Suprapubic skin (tissue), 4 donors: ENCODE measurements at places on chromosomes 6 and 20. TPM values are rescaled to one million over a fixed set of nuclear protein-coding genes. Genes with fewer than 3 reads are reported as not detected.

The COL9A3 gene
- total RNA-seq, result 11.3 TPM

The PRND gene
- not detected for total RNA-seq

DNA sequence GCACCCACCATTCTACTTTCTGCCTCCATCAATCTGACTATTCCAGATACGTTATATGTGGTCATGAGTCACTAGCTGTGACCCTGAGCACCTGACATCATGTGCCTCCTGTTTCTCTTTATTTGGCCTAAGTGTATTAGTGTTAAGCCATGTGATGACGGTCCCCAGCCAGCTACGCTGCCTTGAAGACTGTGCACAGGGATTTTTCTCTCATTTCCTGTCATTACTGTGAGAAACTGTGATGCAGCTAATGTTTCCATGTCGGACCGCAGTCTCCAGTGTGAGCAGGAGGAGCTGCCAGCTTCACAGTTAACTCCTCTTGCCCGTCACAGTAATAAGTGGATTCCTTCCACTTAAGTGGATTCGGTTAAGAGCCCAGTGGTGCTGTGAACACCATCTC lies 9.9 kb upstream of the SPATS1 start:
- H3K4me3 ChIP-seq, result no peak overlapping the region
- no peaks in the 10 kb centered on the region for H3K36me3 ChIP-seq
- no peak overlapping the region for H3K27ac ChIP-seq
- no peak for DNase-seq
- no peaks in the 10 kb centered on the region for H3K4me1 ChIP-seq

The RBL1 gene
- 11.5 TPM for total RNA-seq

The WASF1 gene
- total RNA-seq, result 6.2 TPM

The MED20 gene
- total RNA-seq, result 16.6 TPM

DNA sequence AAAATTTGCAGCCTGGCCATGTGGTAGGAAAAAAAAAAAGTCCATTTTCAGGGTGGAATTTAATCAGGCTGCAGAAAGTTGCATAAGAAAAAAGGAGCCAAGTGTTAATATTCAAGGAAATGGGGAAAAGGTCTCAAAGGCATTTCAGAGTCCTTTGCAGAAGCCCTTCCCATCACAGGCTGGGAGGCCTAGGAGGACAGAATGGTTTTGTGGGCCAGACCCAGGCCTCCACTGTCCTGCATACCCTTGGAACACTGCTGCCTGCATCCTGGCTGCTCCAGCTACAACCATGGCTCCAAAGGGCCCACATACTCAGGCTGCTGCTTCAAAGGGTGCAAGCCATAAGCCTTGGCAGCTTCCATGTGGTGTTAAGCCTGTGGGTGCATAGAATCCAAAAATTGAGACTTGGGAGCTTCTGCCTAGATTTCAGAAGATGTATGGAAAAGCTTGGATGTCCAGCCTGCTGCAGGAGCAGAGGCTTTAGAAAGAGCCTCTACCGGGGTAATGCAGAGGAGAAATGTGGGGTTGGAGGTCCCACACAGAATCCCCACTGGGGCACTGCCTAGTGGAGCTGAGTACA lies 239.0 kb upstream of the STXBP5 start:
- H3K27ac ChIP-seq, result no peak overlapping the region
- H3K27me3 ChIP-seq, result no peaks in the 10 kb centered on the region
- H3K4me1 ChIP-seq, result peaks cover 24% of the 10 kb centered on the region

GRCh38 chr6:53926505-53926904 lies 131.7 kb downstream of the LRRC1 start:
- H3K4me1 ChIP-seq, result peaks cover 57% of the 10 kb centered on the region
- H3K36me3 ChIP-seq, result peaks cover 5% of the 10 kb centered on the region
- no peak overlapping the region for H3K4me3 ChIP-seq
- H3K27ac ChIP-seq, result peak overlapping the region; percentile 92

DNA sequence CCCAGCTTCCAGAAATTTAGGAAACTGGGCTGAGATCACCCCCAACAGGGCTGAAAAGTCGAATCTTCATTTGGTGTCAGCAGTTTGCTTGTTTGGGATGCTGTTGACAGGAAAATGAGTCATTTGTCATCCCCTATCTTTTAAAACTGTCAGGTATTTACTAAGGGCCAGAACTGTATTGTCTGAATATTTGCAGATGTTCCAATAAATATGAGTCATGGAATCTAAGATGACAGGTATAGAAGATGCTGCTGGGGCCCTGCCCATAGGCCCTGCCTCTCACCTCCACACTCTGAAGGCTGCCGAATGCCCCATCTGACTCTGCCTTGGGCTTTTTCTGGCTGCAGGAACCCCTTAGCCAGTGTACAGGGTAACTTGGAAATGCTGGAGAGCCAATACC lies 3.9 kb downstream of the ETV7 start:
- H3K27ac ChIP-seq, result no peak overlapping the region
- H3K36me3 ChIP-seq, result no peaks in the 10 kb centered on the region
- no peak overlapping the region for H3K4me3 ChIP-seq
- H3K4me1 ChIP-seq, result peaks cover 23% of the 10 kb centered on the region

- no peaks in the 10 kb centered on the region for H3K27me3 ChIP-seq
- H3K4me1 ChIP-seq, result peaks cover 6% of the 10 kb centered on the region
- no peak overlapping the region for H3K27ac ChIP-seq
- no peak for DNase-seq
- H3K4me3 ChIP-seq, result no peak overlapping the region
Measured at GRCh38 chr6:111411978-111412566, 70.9 kb downstream of the REV3L start.

DNA sequence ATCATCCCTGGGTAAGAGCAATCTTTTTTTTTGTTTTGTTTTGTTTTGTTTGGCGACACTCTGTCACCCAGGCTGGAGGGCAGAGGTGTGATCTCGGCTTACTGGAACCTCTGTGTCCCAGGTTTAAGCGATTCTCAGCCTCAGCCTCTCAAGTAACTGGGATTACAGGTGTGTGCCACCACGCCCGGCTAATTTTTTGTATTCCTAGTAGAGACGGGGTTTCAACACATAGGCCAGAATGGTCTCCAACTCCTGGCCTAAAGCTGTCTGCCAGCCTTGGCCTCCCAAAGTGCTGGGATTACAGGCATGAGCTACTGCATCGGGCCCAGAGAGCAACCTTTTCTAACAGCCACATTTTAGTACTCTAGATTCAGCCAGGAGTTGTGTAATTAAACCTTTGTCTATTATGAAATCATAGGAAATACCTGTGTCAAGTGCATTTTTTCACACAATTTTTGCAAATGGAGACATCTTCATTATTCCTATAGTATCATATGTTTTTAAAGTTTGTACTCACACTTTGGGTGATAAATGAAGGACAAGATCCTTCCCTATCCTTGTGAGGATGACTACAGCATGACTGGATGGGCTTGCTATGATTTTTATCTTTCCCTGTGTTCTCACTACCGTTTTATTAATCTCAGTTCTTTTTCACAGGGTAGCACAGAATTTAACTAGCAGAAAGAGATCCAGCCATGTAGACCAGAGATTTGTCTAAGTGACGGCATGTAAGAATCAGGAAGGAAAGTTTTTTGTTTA lies 82.6 kb downstream of the OR2B2 start:
- H3K27ac ChIP-seq, result no peak overlapping the region
- H3K27me3 ChIP-seq, result peaks cover 6% of the 10 kb centered on the region
- no peak overlapping the region for H3K4me3 ChIP-seq

DNA sequence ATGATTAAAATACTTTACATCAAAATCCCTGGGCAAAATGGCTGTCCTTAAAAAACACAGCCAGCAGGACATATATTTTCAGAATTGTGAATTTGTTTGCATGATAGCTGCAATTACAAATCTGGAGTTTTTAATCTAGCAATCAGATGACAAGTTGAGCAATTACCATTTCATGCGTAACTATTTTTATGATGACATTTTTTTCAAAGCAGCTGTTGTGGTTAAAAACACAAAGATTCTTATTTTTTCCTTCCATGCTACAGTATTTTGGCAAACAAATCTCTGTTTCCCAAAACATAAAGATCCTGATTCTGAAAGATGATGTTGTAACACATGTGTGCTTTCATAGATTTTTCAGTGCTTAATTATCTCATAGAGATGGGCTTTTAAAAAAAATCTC lies 90.2 kb downstream of the PHACTR1 start:
- no peaks in the 10 kb centered on the region for H3K36me3 ChIP-seq
- H3K4me3 ChIP-seq, result no peak overlapping the region
- H3K27me3 ChIP-seq, result peaks cover 9% of the 10 kb centered on the region
- no peak for DNase-seq
- H3K27ac ChIP-seq, result no peak overlapping the region
- no peaks in the 10 kb centered on the region for H3K4me1 ChIP-seq

DNA sequence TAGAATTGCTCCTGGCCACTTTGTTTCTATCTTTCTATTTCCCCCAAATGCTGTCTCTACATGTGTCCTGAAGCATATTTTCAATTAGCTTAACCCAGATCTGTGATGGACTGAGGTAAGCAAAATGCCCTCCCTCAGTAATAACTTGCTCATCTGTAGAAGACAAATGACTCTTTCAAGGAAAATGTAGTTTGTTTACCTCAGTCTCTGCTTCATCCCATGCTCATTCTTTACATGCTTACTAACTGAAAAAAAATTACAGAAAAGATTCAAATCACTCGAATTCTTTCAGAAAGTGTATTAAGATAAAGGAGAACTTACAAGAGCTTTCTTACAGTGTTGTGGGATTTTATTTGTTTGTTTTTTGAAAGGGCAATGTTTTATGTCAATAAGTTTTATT lies 531.1 kb downstream of the LMBRD1 start:
- no peak overlapping the region for H3K4me3 ChIP-seq
- no peaks in the 10 kb centered on the region for H3K4me1 ChIP-seq
- H3K36me3 ChIP-seq, result no peaks in the 10 kb centered on the region
- no peak overlapping the region for H3K27ac ChIP-seq
- no peak for DNase-seq

The TMEM239 gene
- 2.8 TPM for total RNA-seq

DNA sequence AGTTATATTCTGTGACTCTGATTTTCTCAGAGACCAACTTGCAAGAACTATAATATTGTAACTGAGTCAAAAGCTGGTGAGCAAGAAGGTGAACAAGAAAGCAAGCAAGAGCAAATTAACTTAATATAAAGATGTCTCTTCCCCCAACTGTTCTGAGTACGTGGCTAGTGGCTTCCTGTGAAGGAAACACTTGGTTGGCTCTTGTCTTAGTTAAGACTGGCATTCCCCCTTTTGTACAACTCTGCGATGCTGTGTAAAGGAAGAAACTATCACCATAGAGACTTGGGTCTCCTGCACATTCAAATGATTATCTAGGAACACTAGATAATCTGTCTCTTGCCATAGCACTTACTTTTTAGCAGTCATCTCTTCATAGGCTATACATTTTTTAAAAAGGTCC lies 47.3 kb upstream of the TNFAIP3 start:
- H3K27me3 ChIP-seq, result no peaks in the 10 kb centered on the region
- no peaks in the 10 kb centered on the region for H3K36me3 ChIP-seq
- H3K4me1 ChIP-seq, result peaks cover 42% of the 10 kb centered on the region
- H3K4me3 ChIP-seq, result no peak overlapping the region
- no peak overlapping the region for H3K27ac ChIP-seq
- DNase-seq, result no peak
